Activated T-cell treated with anti-CD3 and anti-CD28 coated beads, Interleukin-2, amount 50 U/mL, for 4 hours (primary cell): ENCODE measurements at places on chromosomes 7 and 10. TPM values are rescaled to one million over a fixed set of nuclear protein-coding genes. Genes with fewer than 3 reads are reported as not detected.

DNA sequence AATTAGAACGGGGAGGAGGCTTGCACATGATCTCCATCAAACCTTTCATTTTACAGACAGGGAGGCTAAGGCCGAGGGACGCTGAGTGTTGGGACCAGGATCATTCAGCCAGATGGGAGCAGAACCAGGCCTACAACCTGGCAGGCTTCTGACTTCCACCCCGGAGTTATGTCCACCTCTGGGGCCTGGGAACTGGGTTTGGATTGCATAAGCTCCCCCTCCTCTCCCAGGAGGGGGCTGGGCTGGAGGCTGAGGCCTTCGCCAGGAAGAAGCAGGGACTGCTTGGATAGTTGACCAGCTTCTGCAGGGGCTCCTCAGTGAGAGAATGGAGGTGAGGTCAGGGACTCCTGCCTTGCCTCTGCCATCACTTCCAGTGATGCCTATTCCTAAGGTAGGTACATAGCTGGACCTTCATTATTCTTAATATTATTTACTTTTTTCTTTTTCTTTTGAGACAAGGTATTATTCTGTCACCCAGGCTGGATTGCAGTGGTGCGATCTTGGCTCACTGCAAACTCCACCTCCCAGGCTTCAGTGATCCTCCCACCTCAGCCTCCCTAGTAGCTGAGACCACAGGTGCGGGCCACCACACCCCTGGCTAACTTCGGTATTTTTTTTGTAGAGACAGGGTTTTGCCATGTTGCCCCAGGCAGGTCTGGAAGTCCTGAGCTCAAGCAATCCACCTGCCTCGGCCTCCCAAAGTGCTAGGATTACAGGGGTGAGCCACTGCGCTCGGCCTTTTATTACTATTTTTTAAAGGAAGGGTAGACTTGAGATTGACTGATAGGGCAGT is 1.3 kb downstream of the SNX10 start:
- DNase-seq, result no peak

DNA sequence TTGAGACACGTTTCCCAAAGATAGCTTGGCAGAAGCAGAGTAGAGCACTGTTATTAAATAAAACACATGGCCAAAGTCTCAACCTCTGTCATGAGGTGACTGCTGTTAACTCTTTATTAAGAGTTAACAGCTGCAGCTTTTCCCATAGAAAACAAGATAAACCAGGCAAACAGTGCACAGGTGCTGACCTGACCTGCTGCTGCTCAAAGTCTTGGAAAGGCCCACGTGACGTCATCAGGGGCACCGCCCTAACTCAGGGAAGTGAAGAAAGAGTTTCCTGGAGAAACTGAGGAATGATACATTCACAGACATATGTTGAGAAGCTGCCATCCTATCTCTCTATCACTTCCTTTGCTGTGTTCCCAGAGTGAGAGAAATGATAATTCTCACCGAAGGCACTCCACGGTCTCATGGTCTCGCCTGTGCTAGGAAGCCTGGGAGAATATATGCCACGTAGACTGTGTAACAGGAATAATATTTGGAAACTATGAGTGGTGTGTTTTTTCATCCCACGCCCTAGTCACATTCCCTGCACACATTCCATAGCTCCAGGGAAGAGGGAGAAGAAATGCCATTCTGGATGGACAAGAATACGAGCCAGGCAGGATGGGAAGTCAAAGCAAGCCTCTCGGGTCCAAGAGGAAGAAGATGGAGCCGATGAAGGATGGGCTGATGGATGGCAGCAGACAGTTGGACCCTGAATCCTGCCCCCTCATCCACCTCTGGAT is 146.2 kb upstream of the NFE2L3 start:
- DNase-seq, result no peak

GRCh38 chr10:86413046-86413728 is 46.6 kb upstream of the GRID1 start:
- no peak for DNase-seq

Gene TFR2
- total RNA-seq, result 16.1 TPM

DNA sequence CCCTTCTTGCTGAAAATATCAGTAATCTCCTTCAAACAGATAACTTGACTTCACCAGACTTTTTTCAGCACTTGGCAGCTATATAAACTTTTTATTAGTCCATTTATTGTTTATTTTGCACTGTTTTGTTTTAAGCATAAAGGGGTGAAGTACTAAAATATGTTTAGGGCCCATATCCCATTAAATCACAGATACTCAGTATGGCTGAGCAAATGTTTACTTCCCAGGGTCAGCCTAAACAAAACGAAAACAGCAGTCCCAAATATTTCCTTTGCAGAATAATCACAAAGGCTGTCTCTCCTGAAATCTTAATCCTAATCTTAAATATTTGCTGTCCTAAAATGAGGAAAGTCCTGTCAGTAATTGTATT is 649.6 kb downstream of the TNS3 start:
- no peak for DNase-seq

Gene TAS2R5
- total RNA-seq, result 0.20 TPM

DNA sequence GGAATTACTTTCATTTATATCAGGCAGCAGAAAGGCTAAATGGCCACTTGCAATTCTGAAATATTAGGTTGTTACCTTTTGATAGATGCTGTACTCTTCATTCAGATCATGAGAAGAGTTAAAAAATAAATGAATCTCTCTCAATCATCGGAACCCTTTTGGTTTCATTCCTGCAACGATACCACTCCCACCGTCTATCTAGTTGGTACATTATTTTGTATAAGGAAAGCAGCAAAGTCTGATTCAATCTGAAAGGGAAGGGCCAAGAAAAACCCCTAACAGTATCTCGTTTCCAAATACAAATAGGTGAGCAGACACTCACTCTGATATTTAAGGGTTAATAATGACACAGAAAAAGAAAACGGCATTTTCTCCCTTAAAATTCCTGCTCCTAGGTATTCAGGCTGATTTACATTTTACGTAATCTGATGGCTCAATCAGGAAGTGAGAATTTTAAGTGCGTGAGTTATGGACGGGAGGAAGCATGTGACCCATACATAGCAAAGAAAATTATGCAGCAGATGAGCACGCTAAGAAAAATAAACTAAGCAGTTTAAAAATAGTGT is 209.4 kb upstream of the KLF14 start:
- no peak for DNase-seq

DNA sequence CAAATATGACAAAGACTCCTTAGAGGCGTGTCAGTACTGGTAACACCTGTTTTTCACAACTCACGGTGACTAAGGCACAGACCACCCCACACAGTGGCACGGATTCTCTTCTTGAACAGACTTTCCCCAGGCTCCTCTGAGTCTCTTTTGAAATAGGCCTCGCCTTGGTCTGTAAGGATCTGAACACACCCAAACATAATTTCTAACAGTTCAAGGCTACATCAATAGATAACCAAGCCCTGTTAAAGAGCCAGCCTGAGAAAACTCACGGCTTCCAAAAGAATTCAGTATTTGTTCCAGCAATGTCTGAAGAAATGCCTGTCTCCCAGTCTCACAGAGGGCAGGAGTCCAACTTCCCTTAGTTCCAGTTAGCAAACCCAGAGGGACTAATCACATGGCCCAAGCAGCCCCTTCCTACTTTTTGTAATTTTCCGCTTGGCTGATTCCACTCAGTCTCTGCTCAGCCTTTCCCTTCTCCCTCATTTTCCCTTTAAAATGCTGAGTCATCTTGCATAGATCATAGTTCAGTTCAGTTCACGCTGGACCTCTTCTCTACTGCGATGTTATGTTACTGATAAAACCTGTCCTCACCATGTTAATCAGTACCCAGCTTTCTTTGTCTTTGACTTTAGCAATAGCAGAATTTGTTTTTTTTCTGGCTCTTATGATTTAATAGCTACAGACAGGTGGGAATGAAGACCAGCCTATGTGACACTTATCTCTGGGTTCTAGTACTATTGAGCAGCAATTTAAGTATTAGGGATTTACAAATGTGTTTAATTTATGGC is 22.6 kb upstream of the AKR1C3 start:
- DNase-seq, result no peak

Gene ARHGEF35
- 2.6 TPM for total RNA-seq

GRCh38 chr10:16586358-16587138 is 64.9 kb upstream of the C1QL3 start:
- no peak for DNase-seq

Gene MYPN
- not detected for total RNA-seq

- DNase-seq, result no peak
Observed at GRCh38 chr7:69819333-69819705, 221.0 kb downstream of the AUTS2 start.
